Effector memory CD4-positive, alpha-beta T cell (primary cell): ENCODE measurements at places on chromosomes 11 and 22.

DNA sequence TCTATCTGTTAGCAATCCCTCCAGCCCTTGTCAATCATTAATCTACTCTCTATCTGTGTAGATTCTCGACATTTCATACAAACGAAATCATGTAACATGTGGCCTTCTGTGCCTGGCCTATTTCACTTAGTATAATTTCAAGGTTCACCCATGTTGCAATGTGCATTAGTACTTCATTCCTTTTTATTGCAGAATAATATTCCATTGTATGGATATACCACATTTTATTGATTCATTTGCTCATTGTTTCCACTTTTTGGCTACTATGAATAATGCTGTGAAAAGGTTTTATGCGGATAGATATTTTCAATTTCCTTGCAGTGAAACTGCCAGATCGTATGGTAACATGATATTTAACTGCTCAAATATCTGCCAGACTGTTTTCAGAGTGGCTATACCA lies 100.1 kb downstream of the MIAT start:
- H3K4me1 ChIP-seq, result no peaks in the 10 kb centered on the region
- no peak overlapping the region for H3K27ac ChIP-seq
- no peak overlapping the region for H3K4me3 ChIP-seq
- no peak for DNase-seq

DNA sequence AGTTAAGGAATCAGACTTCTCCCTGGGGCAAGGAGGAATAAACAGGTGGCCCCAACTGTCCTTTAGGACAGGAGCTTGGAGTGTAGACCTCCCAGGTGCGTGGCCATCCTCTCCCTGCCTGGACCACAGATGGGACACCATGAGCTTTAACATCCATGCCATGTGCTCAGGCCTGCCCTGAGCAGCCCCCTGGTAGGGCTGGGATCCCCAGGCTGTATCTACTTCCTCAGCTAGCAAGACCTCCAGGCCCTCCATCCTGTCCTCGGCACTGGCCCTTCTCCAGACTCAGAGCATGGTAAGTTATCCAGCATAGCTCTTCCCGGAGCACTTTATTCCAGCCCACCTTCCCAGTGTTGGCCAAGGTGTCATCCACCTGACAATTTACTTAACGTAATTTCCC lies 5.7 kb downstream of the CD6 start:
- H3K27ac ChIP-seq, result peak overlapping the region; percentile 93
- DNase-seq, result no peak
- peaks cover 16% of the 10 kb centered on the region for H3K36me3 ChIP-seq
- H3K4me3 ChIP-seq, result peak overlapping the region; percentile 15
- no peaks in the 10 kb centered on the region for H3K27me3 ChIP-seq

DNA sequence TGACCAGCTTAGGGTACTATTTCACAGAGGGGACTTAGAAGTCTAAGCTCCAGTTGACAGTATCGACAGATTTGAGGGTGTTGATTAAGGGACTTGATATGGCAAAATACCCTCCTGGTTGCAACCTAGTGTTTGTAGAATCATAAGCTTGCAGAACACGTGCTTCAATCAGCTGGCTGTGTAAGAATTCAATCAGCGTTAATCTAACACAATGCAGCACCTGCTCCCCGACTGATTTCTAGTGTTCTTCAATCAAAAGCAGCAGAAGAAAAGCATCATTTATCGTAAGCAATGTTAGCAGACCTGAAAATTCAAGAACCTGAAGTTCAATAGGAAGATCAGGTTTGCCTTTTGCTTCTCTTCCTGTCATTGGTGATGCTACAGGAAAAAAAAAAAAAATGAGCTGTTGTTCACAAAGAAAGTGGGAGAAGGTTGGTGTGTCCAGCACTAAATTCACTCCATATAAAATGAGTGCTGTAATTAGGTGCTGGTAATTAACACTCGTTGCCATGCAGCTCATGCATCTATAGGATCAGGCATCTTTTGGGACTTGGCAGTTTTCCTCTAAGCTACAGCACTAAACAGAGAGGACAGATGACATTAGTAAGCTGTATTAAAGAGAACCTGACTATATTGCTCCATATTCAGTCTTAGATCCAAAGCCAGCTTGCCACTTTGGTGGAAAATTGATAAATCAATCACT lies 840.3 kb downstream of the OPCML start:
- H3K27me3 ChIP-seq, result no peaks in the 10 kb centered on the region
- DNase-seq, result no peak
- no peak overlapping the region for H3K4me3 ChIP-seq
- H3K36me3 ChIP-seq, result no peaks in the 10 kb centered on the region

DNA sequence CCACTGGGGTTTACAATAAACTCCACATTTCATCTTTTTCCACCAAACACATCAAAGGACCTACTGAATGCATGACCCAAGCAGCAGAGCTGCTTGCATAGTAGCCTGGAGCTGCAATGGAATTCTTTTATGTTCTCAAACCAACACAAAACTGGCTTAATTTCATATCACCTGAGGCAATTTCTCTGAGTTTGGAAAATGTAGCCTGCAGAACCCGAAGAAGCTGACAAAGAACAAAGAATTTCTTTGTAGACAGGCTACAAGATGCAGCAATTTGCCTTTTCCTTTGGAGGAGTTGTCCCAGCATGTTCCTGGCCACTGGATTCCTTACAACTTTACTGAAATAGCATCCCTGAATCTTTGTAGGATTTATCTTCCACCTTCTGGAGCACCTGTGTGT lies 5.5 kb upstream of the TECTA start:
- H3K27me3 ChIP-seq, result no peaks in the 10 kb centered on the region
- no peak overlapping the region for H3K4me3 ChIP-seq
- H3K4me1 ChIP-seq, result no peaks in the 10 kb centered on the region
- DNase-seq, result no peak
- H3K27ac ChIP-seq, result no peak overlapping the region

DNA sequence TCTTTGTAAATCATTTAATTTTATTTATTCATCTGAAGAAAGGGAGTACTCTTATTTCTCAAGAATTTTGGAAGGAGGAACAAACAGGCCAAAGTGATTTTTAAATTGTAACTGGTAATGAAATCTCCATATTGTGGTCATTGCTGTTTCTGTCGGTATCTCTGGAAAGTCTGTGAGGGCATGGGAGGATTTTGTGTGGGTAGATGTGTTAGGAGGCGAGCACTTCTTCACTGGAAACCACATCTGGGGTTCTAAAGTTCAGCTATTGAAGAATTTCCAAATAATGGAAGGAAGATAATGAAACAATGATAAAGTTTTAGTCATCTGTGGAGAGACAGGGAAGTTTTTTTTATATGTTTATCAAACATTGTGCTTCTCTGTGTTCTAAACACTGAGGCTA lies 6.6 kb downstream of the TRIM34 start:
- no peaks in the 10 kb centered on the region for H3K4me1 ChIP-seq
- H3K27ac ChIP-seq, result no peak overlapping the region
- peaks cover 10% of the 10 kb centered on the region for H3K36me3 ChIP-seq
- no peak for DNase-seq

DNA sequence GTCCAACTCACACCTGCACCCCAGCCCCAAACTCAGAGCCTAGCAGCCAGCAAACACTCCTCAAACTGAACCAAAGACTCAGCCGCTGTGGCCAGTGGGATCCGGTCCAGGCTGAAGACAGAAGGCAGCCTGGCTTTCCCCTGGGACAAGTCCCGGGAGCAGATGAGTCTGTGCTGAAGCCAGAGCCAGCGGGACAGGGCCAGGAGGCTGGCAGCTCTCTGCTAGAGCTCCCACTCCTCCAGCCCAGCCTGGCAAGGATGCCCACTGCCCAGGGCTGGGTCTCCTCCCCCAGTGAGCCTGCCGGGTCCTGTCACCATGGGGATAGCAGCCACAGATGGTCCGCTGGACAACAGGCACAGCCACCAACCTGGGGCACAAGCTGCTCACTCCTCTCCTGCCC lies 42.9 kb upstream of the PRR5 start:
- no peak overlapping the region for H3K27ac ChIP-seq
- H3K36me3 ChIP-seq, result no peaks in the 10 kb centered on the region
- peaks cover 7% of the 10 kb centered on the region for H3K4me1 ChIP-seq
- no peak for DNase-seq
- no peak overlapping the region for H3K4me3 ChIP-seq
- no peaks in the 10 kb centered on the region for H3K27me3 ChIP-seq

DNA sequence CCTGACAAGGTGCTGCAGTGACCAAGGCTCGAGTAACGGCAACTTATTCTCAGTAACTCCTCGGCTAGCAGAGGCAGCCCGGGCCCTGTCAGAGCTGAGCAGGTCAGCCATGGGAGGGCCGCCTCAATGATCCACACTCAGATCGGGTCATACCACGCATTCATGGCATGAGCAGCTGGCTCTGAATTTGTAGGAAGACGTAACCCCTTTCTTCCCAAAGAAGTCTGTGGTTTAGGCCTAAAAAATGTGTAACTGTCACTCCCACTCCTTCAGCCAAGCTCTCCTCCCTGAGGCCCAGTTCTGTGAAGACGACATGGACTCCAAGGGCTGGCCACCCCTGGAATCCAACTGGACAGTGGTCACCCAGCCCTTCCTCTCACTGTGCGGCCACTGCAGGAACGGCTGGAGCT lies 30.0 kb downstream of the PPP2R1B start:
- H3K4me3 ChIP-seq, result no peak overlapping the region
- DNase-seq, result no peak
- peaks cover 8% of the 10 kb centered on the region for H3K36me3 ChIP-seq
- H3K4me1 ChIP-seq, result no peaks in the 10 kb centered on the region
